ENCODE measurements at places on chromosomes 13 and 19.
A peak's percentile ranks its signal among the peaks of the same experiment; 100 is the strongest.

DNA sequence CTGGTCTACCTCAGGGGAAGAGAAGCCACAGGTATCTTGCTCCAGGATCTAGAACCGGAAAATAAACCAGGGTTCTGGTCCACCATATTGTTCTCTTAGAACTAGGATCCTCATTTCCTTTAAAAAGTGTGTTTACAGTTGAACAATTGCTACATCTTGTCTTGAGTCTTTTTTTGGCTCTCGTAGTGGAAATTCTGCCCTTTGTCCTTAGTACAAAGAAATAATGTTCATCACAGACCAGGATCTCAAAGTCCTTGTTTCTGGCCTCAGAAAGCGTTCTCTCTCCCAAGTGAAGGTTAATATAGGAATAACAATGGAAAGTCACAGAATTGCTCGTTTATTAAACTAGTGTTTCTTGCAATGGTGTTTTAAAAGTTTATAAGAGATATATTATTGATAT, 20.8 kb downstream of the KLF2 start:
- no peak for DNase-seq

GRCh38 chr13:78176880-78177279, 258.2 kb upstream of the EDNRB start:
- DNase-seq = no peak

- DNase-seq = peak; percentile 43
Measured at GRCh38 chr19:51690454-51691073, 2.6 kb upstream of the SPACA6 start.

- DNase-seq = no peak
Measured at GRCh38 chr19:53992211-53992610, 774 bp downstream of the CACNG6 start.

DNA sequence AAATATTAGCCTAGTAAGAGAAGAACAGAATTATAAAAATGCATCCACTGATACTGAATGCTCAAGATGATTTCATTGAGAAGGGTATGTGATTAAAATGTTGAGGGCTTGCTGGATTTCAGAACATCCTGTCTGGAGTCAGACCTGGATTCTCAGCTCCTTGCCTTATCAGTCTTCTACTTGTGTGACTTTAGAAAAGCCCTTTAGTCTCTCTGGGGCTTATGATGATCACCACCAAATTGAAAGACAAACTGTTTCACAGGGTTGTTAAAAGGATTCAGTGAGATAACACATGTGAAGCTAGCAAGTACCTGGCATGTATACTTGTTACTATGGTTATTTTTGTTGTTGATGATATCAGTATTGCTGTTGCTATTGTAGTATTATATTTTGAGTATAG, 118.4 kb downstream of the GPC6 start:
- DNase-seq = no peak

GRCh38 chr13:45092663-45093062, 27.6 kb upstream of the GTF2F2 start:
- no peak for DNase-seq

GRCh38 chr19:55485439-55486011, 537 bp downstream of the NAT14 start:
- no peak for DNase-seq

GRCh38 chr19:29660835-29661234, 4.4 kb upstream of the PLEKHF1 start:
- DNase-seq = no peak

DNA sequence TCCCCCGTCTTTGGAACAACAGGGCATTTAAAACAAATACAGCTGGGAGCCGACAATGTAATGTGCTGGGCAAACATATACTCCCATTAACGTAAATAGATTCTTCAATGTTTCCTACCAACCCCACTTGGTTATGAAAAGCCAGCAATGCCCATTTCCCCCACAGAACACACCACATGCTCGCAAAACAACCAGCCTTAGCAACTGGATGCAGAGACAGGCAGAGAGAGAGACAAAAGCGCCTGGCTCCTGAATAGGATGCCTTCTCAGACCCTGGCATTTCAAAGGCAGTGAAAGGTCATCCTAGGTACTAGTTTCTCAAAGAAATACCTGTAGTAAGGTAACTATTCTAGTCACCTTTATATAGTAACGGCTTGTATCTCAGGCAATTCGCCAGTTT, 462.9 kb downstream of the ITGBL1 start:
- peak; percentile 57 for DNase-seq

DNA sequence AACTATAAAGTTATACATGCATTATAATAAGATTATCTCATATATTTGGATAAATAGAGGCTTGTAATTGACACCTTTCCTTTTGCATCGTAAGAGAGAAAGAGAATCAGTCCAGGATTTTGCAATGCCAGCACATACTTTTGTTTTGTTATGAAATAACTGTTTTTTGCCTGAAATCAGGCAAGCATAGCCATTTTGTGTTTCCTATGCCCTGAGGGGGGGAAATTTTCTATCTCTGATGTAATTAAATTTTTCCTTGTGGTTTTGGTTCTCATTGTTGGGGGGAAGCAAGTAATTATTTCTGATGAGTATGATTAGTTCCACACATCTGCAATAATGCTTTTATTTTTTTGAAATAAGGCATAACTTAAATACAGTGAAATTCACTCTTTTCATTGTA, 229.4 kb downstream of the NDFIP2 start:
- no peak for DNase-seq

DNA sequence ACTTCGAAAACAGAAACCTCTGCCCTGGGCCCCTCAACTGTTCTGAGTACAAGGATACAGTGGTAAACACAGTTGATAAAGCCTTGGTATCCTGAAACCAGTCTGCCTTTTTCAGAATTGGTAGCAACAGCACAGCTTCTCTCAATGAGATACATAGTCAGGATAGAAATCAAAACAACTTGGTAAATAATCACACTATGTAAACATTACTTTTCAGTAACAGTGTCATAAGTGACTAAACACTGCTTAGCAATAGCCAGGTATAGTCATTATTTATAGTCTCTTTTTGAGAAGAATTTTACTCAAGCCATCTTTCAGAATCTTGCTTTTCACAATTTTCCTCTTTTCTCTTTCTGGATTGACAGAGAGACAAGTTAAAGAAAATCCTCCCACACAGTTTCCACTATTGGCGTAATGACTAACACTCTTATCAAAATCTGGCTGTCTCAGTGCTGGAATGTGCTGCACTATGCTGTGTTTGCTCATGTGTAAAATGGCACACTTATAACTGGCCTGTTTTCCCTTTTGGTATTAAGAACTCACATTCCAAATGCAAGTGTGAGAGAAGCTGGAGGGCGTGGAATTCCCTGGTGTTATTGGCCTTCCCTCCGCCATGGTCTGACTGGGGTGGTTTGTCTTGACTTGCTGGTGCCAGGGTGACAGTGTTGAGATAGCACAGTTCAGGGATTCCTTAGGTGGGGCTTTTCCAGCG, 368.8 kb downstream of the TDRD3 start:
- DNase-seq = no peak
